Effector memory CD8-positive, alpha-beta T cell (primary cell): ENCODE measurements at places on chromosomes 2 and 18.

- DNase-seq: no peak
Measured at GRCh38 chr18:6449213-6449612, 34.5 kb upstream of the L3MBTL4 start.

DNA sequence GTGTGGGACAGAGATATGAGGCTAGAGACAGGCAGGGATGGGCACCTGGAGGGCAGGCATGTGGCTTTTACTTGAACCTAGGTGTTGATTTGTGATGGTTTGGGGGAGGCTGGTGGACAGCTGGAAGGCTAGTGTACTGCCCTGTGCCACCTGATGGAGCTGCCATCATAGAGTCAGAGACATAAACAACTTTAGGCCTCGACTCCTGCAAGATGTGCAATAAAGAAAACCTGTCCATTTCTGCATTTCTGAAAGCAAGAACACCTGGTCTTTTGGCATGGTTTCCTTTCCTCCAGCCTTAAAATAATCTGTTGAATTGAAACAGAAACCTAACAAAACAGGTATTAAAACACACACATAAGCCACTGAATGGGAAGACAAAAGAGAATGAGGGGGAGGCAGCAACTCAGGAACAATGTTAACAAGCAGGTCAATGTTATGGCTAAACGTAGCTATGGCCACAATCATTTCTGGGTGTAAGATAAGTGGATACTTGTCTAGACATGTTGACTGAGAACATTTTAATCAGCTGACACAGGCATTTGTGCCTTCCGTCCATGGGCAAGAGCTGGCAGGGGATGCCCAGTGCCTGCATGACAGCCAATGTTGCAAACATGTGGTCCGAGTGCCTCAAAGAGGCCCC lies 87.8 kb downstream of the KCTD1 start:
- DNase-seq: no peak

- DNase-seq: no peak
Measured at GRCh38 chr2:104858006-104858978, 4.4 kb downstream of the POU3F3 start.

DNA sequence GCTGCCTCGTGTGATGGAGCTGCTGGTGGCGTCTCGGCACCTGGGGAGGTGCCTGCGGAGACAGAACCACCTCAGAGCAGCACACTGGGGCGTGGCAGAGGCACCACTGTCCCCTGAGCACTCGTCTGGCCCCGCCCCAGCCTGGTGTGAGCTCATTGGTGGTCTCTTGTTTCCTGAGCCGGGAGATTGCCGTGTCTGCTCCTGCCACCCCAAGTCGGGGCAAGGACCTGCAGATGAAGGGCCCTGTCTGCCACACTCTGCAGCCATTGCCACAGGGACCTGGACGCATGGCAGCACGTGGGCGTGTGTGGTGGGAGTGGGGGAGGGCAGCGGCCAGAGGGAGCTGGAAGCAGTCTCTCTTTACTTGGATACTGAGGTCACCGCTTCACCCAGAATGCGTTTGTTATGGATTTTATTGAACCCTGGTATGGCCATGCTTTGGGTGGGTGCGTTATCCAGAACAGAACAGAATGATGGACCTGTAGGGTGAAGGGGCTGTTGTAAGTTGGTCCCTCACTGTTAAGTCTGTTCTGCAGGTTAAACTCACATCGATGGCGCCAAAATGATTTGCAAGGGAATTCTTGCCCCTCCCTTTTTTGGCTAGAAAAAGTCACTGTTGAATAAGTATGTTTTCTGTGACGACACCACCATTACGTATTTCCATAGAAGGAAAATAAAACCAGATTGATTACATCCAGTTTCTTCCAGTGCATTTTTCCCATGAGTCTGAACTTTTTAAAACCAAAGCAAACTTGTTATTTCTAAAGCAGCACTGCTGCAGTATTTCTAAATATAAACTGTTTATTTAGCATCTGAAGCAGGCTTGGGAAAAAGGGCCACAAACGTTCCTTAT lies 92.0 kb downstream of the USP40 start:
- DNase-seq: no peak

DNA sequence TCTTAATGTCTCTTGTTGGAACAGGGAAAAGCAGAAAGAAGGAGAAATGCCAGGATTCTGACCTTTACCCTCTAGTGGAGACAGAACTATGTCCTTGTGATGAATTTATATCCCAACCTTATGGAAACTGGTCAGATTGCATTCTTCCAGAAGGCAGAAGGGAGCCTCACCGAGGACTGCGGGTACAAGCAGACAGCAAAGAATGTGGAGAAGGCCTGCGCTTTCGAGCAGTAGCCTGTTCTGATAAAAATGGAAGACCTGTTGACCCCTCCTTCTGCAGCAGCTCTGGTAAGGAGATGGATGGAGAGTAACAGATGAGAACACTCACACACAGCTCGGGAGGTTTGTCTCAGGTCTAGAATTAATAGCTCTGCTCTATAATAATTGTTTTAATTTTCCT lies 552.7 kb upstream of the HNMT start:
- no peak for DNase-seq

DNA sequence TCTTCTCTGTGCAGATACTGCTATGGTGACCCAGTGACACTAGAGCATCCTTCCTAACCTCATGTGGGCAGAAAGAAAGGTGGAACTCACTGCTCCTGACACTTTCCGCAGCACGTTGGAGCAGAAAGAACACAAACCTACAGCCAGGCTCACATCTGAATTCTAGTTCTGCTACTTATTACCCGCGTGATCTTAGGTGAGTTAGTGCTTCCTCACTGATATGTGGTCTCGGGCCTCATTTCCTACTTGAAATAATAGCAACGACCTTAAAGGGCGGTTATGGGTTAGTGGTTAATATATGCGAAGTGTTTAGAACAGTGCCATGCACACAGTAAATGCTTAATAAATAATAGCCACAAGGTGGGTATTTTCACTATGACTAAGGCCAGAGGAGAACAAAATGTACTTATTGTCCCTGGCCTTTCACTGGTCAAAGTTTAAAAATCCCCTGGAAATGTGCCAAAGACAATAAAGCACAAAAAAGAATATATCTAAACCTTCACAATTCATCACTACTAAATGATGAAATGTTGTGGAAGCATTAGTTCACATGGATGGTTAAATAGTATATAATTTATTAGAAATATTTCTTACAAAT lies 66.6 kb downstream of the MYOM1 start:
- DNase-seq: no peak

- no peak for DNase-seq
Measured at GRCh38 chr18:79440316-79441110, 44.8 kb downstream of the NFATC1 start.

GRCh38 chr2:3557639-3558204 lies 411 bp downstream of the RNASEH1 start:
- DNase-seq: no peak

DNA sequence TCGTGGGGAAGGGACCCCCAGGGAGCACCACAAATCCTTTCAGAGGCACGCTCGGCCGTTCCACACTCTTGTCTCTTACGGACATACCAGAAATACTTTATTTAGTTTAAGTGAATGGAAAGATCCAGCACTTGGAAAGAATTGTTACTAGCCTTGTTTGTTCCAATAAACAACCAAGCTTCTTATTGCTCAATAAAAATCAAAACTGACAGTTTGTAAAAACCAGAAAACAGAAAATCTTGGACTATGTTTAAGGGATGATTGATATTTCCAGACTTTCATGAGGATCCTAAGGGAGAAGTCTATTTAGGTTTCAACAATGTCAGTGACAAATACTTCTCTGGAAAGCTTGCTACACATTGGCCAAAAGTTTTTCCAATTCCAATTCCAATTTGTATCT lies 31.6 kb upstream of the CCBE1 start:
- no peak for DNase-seq

DNA sequence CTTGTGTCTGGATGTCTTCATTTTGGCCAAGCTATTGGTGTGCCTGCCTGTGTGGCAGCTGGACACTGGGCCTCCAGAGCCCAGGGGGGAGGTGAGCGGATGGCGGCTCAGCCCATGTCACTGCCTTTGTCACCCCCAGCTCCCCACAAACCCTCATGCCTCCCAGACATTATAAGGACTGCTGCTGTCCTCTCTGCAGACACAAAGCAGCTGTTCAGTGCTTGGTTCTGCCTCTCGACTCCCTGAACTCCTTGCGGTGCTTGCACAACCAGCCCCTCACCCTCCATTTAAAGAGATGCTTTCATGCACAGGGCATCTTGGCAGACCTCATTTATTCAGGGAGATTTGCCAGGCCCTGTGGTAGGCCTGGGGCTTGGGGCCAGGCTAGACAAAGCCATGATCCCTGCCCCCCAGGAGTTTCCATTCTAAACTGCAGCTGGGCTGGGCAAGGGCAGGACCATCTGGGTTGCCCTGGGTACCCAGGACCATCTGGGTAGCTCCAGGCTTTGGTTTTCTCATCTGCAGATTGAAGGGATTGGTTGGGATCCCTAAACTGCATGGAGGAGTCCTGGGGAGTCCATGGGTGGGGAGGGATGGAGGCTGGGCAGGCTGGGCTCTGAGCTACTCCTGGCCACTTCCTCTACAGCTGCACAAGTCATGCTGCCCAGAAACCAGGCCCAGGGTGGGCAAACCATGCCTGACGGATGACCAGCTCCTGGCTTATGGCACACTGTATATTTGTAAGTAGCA lies 168.5 kb downstream of the CELF4 start:
- DNase-seq: no peak

GRCh38 chr2:239765076-239765845 lies 259.9 kb downstream of the NDUFA10 start:
- no peak for DNase-seq

- no peak for DNase-seq
Measured at GRCh38 chr2:133579274-133579673, 11.0 kb upstream of the NCKAP5 start.
